ENCODE measurements at places on chromosomes 5 and 9.

- no peak for DNase-seq
Measured at GRCh38 chr9:124960409-124960752, 19.5 kb upstream of the GOLGA1 start.

DNA sequence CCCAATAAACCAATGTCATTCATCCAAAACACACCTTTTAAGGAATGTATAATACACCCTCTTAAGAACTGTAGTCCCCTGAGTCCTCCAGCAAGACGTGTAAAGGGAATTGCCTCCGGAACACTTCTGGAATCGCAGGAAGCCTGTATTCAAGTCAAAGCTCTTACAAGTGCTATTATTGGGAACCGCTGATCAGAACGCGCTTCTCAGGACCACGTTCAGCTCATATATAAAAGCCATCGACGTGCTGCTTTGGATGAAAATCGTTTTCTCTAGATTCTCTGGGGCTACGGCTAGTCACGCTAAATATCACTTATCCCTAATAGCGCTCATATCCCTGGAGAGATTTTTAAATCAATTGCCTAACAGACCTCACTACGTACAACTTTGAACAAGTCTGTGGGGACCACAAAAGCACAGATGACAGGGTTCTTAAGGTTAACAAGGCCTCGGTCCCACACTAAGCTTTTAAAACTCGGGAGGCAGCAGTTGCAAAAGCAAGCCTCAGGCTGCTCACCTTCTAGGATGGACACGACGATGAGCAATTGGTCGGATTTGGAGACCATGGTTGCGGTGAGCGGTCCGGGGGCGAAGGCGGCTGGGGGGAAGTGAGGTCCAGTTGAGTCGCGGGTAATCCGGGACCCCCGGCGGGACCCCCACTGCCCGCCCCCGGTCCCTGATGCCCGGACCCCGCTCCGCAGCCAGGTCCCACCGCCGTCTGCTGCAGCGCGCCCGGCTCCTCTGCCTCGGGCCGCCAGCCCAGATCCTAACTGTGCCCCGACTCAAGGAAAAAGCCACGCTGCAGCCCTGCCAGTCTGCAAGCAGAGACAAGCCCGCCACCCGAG, 548 bp downstream of the CEP120 start:
- peak; percentile 5 for DNase-seq

- no peak for DNase-seq
Measured at GRCh38 chr5:75059912-75060545, 7.7 kb upstream of the GCNT4 start.

DNA sequence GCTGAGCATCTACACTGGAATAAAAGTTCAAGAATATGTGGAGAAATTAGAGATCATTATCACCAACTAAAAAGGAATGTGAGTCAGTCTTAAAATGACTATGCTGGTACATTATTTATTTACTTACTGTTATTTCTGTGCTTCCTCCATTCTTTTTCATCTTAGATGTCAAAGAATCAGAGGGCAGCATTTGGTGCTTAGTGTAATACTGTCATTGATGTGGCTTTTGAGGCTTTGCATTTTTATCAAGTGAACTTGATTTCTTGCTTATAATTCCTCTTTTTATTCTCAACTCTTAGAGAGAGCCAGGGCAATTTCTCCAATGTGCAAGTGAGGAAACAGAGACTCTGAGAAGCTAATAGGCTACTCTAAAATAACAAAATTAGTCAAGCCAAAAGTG, 163.7 kb upstream of the TRPC7 start:
- no peak for DNase-seq

DNA sequence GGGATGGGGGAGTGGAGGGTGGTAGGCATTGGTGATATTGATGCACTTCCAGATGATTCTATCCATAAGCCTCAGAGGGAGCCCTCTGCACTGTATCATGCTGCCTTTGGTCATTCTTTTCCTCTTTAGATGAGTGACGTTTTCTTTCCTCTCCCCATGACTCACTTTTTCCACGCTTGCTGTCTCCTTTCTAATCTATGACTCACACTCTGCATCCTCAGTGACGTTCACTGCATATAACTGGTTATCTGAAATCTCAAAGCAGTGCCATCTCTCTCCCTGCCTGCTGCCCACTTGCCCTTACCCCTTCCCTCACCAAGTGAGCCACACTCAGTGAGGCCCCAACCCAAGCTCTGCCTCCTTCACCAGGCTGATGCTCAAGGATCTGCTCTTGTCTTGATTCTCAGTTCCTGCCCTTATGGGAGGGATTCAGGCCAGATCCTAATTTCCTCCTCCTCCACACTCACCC, 31.6 kb downstream of the PTGS1 start:
- no peak for DNase-seq

DNA sequence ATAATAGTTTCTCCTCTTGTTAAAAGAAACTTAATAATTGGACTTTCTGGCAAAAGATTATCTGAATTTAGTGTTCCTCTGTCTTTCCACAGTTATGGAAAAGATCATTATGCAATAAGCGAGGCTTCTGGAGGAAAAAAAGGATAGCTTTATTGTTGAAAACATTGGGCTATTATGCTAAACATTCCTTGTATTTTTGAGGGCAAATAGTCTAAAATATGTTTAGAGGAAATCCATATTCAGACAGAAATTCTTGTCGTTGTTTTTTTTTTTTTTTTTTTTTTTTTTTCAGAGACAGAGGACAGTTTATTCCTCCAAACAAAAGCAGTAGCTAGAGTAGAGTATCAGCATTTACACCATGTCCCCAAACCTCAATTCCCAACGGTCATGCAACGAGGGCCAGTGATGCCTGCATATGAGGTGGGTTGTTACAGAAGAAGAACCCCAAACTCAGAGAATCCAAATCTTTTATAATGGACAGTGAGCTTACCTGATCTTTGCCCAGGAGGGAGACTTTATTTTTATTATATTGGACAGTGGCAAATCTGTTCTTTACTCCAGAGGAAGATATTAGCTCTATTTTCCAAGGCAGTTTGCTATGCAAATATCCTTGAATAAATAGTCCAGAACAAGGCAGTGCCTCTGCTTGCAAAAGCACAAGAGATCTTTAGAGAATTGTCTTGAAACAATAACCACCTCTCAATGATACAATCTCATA, 48.4 kb upstream of the CDK5RAP2 start:
- DNase-seq, result no peak

GRCh38 chr5:156715287-156715686, 134.8 kb upstream of the PPP1R2B start:
- DNase-seq, result no peak

DNA sequence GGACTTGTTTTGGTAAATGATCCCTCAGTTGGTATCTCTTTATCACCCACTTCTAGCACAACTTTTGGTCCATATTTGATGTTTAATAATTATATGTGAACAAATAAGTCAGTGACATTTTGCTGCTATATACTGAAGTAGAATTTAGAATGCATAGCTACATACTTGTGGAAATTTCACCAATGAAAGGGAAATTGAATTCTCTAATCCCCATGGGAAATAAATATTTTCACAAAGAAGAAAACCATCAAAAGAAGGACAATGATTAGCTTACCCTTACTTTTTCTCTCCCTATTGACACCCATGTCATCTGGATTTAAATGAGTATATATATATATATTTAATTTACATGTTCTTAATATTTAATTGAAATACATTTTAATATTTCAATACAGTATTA, 94.3 kb upstream of the DAB2 start:
- DNase-seq, result no peak

- no peak for DNase-seq
Measured at GRCh38 chr9:68427216-68427977, 71.0 kb downstream of the PGM5 start.

- DNase-seq, result no peak
Measured at GRCh38 chr5:179343719-179344430, 1.4 kb downstream of the ADAMTS2 start.

- no peak for DNase-seq
Measured at GRCh38 chr9:134600371-134600770, 41.2 kb upstream of the COL5A1 start.

GRCh38 chr5:149445739-149446369, 66.8 kb upstream of the IL17B start:
- DNase-seq, result peak; percentile 32

DNA sequence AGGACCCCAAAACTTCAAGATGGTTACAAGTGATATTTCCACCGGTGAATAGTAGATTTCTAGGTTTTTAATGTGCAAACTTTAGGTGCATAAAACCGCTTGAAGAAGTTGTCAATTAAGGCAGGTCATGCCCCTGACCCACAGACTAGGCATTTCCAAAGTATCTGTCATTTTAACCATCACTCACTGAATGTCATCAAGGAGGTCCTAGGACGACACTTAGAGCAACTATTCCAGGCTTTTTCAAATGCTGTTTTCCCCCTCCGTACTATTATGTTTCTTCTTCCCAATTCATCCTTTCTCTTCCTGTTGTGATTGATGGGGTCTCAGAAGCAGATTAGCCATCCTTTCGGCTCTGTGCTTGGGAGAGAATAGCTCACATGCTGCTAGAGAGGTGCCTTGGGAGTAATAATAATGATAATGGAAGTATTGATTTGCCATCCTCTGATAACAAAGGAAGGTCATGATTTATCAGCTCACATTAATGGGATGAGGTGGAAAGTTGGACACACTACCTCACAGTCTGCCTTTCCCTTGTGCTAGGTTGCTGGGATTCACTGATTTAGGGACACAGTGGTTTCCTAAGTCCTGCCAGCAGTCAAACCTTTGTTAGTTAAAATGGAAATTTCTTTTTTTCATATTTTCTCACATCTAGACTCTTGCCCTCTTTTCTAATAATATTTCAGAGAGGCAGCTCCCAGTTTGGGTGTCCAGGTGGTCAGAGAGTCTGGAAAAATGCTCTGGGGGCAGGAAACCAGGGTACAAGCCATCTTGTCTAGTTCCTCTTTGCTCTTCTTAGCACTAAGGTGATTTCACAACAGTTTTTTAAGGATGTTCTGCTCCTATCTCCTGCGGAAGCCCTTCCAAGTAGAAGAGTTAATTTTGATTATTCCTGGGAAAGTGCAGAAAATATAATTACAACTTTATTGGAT, 67.0 kb downstream of the PTTG1 start:
- no peak for DNase-seq

DNA sequence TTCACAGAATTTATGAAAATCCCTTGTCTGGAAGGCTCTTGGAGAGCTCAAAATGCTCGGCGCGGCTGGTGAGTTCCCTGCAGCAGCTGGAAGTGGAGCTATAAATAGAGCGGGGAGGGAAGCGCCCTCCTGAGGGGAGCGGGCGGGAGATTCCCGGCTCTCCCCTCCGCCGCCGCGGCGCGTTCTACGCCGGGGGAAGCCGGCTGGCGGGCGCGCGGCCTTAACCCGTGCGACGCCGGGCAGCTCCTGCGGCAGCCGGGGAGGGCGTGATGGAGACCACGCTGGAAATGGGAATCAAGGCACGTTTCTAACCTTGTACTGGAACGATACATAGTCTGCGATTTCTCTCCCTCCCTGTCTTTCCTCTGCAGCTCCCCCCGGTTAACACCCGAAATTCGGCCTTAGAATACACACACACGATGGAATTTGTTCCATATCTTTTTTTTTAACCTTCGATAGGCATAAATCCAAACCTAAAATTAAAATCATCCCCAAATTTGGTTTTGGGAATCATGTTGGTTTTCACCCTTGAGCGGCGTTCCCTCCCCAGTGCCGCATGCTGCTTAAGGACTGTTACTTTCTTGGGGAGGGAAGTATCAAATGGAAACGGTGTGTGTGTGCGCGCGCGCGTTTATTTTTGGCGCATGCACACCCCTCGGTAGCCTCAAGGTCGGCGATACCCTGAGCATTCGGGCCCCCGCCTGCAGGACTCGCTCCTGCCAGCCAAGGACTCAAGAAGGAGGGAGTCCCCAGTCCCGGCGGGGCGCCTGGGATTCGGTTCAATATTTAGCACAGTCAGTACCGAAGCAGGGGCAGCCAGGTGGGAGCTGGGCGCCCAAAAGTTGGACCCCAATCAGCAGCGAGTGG, 306.3 kb upstream of the KCNN2 start:
- peak; percentile 83 for DNase-seq

GRCh38 chr5:103458497-103459040, 104.0 kb downstream of the NUDT12 start:
- no peak for DNase-seq

Data from SHP77 (cell line).